ENCODE measurements at places on chromosomes 11 and 22.

GRCh38 chr22:46769706-46770105 is 7.3 kb downstream of the TBC1D22A start:
- DNase-seq = no peak

DNA sequence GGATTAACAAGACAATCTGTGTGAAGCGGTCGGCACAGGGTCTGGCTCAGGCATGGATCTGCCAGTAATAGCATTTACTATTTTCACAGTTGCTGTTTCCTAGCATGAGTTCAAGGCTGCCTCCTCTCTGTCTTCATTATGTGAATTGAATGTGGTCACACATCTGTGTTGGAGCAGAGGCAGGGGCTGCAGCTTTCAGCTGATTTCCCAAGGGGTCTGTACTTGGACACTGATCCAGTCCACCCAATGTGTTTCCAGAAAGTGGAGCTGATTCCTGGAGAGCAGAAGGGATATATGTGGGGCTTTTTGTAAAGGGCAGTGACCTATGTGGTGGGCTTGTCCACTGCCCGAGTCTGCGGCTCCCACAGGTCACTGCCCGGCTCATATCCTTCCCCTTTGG is 3.5 kb upstream of the CELSR1 start:
- no peak for DNase-seq

DNA sequence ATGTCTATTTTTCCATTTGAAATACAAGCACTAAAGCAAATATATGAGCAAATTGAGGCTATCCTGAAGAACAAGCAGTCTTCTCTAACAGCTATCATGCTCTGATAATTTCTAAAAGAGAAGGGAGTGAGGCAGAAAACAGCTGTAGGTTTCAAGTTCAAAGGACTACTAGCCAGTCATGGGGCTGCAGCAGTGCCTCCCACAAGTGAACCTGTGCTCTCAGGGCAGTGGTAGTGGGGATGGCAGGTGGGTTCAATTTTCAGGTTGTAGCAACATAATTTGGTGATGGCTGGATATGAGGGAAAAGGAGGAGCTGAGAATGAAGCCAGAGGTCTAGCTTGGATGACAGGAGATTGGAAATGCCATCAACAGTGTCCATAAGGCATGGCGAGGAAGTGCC is 93.5 kb upstream of the ARHGAP20 start:
- DNase-seq = no peak

GRCh38 chr11:35583843-35584242 is 34.4 kb upstream of the FJX1 start:
- no peak for DNase-seq

DNA sequence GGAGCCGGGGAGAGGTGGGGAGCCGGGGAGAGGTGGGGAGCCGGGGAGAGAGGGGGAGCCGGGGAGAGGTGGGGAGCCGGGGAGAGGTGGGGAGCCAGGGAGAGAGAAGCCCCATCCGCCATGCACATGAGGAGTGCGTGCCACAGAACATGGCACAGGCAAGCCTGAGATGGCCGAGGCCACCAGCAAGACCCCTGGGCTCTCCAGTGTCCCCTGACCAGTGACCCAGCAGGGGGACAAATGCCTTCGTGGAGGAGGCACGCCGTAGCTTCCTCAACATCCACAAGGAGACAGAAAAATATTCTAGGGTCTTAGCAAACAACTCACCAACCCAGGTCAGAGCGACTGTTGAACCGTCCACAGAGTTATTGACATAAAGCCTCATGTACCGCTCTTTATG is 618.8 kb downstream of the TBC1D22A start:
- no peak for DNase-seq

- peak; percentile 87 for DNase-seq
Observed at GRCh38 chr11:78039919-78040671, 17.0 kb upstream of the KCTD14 start.

GRCh38 chr11:34263441-34264091 is 94.2 kb downstream of the ABTB2 start:
- peak; percentile 63 for DNase-seq

- DNase-seq = peak; percentile 81
Observed at GRCh38 chr11:122853971-122854446, 15.7 kb downstream of the CRTAM start.

DNA sequence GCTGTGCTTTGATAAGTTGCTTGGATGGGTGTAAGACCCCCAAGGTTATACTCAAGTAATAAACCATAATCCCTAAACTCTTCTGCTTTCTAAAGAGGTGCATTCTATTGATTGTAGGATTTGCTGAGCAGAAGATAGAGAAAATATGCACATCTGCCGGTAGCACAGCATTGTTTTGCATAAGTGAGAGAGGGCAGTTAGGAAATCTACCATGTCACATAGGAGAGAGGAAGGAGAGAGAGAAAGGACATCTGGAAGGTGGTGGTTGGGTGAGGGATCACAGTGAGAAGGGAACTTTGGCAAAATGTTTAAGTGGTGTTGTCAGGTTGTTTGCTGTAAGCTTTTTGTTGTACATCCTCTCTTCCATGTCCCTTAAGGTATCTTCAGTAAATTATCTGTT is 73.6 kb upstream of the BDNF start:
- DNase-seq = no peak

- no peak for DNase-seq
Observed at GRCh38 chr11:80899381-80899780, 1458.6 kb upstream of the TENM4 start.

- no peak for DNase-seq
Observed at GRCh38 chr11:129584316-129584715, 208.7 kb downstream of the BARX2 start.

DNA sequence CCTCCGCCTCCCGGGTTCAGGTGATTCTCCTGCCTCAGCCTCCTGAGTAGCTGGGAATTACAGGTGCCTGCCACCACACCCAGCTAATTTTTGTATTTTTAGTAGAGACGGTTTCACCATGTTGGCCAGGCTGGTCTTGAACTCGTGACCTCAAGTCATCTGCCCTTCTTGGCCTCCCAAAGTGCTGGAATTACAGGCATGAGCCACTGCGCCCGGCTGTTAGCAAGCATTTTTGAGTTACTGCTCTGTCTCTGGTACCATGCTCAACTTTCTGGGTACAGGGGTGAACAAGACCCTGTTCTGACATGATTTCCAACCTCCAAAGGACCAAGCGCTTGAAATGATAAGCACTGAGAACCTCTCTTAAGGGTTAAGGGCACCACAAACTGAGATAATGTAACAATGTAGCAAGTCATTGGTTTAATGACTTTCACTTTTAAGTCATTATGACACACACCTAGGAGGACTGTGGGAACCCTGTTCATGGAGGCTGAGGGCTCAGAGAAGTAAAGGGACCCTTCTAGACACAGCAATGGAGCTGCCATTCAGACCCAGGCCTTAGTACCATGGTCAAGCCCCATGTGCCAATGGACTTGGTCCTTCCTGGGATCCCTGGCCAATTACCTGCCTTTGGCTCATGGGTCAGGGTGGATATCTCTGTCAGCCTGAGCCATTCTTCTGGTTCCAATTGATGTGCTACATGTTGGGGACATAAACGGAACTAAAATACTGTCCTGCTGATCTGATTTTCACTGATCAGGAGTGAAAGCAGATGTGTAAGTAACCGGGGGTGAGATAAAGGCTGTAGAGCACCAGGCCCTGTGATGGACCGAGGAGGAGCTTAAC is 11.6 kb downstream of the SLC3A2 start:
- DNase-seq = no peak

- no peak for DNase-seq
Observed at GRCh38 chr11:82831364-82831763, 68.9 kb downstream of the PRCP start.

GRCh38 chr22:42357221-42357620 is 75.0 kb downstream of the NFAM1 start:
- DNase-seq = no peak

DNA sequence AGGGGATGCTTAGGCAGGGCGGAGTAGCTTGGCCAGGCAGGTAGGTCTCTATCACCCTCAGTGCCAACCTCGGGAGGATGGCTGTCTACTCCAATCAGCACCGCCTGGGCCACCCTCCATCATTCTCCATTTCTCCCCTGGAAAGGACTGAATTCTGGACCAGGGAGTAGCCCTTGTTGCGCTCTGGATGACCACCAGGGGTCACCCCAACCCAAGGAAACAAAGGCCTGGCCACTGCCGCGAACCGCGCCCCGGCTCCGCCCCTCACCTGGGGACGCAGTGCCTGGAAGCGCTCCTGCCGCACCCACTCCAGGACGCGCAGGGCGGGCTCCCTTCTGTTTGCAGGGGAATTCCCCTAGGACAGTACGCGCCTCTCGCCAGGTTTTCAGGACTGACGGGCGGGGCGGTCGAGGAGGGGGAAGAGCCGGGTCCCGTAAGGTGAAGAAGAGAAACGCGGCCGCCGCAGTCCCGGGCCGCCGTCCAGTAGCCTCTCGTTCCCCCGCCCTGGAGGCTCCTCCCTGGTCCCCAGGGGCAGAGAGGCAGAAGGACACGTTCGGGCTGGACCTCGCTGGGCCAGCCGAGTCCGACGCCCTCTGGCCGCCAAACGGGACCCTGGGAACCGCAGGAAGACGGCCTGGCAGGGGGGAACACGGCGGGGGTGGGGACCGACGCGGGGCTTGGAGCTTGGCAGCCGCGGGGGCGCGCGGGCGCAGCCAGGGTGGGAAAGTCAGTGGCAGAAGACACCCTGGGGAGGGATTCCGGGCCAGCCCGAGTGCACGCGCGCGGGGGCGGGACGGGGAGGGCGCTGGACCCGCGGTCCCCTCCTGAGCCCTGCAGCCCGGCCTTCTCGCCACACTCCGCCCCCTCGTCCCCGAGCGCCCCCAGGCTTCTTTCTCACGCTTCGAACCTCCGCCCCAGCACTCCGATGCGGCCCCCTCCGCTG is 7.1 kb downstream of the SCN4B start:
- DNase-seq = peak; percentile 92

GRCh38 chr11:61883327-61883726 is 8.0 kb downstream of the FADS3 start:
- no peak for DNase-seq

DNA sequence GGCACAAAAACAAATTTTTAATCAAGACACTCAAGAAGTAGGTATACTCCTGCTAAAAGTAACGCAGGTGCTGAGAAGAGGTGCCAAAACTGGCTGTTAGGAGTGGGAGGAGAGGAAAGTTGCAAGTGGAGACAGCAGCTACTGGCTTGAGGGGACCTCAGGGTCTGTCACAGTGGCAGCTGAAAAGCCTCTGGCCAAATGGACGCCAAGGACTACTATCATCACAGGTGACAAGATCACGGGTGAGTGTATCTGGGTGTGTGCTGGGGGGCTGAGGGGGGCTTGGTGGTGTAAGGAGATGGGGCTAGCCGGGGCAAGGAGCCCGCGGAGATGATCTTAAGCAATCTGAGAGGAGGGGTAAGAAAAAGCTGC is 687 bp downstream of the ZNF202 start:
- no peak for DNase-seq

- no peak for DNase-seq
Observed at GRCh38 chr11:105910095-105910715, 111.8 kb downstream of the MSANTD4 start.

DNA sequence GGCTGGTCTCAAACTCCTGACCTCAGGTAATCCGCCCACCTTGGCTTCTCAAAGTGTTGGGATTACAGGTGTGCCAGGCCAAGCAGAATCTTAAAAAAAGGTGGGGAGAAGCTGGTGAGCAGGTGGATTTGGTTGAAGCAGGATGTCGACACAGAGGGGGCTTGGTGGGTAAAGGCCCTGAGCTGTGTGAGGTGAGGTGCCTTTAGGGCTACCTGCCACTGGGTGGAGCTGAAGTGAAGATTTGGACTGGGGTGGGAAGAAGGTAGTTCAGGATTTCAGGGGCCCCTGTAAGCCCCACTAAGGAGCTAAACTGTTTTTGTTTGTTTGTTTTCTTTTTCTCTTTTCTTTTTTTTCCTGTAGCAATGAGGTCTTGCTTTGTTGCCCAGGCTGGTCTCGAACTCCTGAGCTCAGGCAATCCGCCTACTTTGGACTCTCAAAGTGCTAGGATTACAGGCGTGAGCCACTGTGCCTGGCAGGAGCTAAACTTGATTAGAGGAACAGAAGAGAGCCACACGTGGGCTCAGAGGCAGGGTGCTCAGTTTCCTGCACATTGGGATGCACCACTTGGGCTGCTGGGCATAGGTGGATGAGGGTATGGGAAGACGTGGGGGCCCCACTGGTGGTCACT is 6.0 kb downstream of the P2RX6 start:
- peak; percentile 38 for DNase-seq

DNA sequence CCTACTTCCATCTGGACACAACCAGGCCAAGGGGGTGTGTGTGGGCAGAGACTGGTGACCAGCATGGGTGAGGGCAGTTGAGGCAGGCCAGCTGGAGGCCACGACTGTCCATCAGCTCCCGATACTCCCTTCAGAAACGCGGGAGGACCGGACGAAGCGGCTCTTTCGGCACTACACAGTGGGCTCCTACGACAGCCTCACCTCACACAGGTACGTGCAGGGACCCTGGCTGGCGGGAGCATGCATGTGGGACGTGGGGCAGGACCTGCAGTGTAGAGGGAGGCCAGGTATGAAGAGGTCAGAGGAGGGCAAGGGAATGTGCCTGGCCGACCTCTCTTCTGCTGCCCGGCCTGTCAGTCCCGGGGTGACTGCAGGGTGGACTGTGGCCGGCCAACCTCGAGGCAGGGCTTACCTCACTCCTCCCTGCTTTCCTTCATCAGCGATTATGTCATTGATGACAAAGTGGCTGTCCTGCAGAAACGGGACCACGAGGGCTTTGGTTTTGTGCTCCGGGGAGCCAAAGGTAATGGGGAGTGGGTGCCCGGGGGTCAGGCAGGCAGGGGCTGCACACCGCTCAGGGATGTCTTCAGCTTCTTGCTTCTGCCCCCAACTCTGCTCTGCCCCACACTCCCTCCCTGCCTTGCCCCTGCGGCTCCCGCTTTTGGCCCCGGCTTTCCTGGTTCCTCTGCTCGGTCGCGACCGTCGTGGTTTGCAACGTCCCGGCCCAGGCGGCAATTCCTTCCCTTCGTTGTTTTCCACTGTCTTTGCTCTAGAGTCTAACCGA is 31.3 kb downstream of the SHANK3 start:
- DNase-seq = no peak

DNA sequence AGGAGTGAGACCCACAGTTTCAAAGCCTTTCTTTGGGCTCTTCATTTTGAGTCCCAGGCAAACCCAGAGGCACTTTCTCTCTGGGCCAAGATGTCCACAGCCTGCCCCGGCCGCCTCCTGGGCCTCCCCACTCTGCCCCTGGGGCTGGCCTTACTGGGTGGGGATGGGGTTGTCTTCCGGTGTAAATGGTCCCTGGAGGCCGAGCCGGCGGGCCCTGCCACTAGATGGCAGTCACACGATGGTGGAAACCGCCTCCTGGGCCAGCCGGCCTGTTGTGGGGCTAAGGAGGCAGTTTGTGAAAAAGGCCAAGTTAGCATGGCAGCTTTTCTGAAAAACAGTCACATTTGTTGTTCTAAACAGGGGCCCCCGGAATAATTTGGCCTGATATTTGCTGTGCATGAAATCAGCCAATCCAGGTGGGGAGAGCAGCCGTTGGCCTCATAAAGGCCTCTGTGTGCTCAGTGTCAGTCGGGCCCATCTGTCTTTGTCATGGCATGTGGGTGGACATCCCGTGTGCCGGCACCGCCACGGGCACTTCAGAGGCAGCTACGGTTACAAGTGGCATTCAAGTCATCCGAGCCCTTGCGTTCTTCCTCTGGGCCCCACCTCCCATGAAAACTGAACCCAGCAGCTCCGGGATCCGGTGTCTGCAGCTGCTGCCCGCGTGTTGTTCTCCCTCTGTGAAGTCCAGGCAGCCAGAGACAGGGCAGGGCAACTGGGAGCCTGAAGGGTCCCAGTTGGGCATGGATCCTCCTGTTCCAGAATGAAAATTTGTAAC is 6.5 kb downstream of the MRPL23 start:
- DNase-seq = no peak

Data from AG08395 (cell line).